Left lobe of liver (tissue), 2 donors: ENCODE measurements at places on chromosomes 3 and 15.

DNA sequence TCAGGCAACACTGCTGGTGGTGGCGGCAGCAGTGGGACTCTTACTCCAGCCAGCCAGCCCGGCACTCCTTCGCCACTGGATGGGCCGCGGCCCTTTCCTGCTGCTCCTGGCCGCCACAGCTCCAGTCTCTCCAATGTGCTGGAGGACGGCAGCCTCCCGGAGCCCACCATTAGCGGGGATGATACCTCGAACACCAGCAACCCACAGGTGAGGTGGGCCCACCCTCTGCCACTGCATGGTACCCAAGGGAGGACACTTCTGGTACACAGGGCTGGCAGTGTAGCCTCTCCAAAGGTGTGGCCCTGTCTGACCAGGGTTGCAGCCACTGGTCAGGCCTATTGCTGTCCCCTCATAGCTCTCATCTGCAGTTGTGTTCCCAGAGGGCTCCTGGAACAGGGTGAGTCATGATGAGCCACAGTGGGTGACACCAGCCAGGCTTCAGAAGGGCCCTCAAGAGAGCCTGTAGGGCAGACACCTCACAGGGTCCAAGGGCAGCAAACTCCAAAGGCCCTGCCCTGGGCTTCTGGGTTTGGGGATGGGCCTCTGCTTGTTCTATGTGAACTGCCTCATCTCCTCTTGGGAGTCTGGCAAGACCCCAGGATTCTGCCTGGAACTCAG, 20.8 kb downstream of the NBEAL2 start:
- DNase-seq, result no peak

- DNase-seq, result no peak
Observed at GRCh38 chr3:143276592-143276991, 157.0 kb downstream of the CHST2 start.

DNA sequence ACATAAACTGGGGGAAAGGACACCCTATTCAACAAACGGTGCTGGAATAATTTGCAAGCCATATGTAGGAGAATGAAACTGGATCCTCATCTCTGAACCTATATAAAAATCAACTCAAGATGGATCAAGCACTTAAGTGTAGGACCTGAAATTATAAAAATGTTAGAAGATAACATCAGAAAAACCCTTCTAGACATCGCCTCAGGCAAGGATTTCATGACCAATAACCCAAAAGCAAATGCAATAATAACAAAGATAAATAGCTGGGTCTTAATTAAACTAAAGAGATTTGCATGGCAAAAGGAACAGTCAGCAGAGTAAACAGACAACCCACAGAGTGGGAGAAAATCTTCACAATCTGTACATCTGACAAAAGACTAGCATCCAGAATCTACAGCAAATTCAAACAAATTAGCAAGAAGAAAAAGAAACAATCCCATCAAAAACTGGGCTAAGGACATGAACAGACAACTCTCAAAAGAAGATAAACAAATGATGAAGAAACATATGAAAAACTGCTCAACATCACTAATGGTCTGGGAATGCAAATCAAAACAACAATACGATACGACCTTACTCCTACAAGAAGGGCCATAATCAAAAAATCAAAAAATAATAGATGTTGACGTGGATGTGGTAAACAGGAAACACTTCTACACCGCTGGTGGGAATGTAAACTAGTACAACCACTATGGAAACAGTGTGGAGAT, 408.7 kb downstream of the CNTN6 start:
- no peak for DNase-seq

DNA sequence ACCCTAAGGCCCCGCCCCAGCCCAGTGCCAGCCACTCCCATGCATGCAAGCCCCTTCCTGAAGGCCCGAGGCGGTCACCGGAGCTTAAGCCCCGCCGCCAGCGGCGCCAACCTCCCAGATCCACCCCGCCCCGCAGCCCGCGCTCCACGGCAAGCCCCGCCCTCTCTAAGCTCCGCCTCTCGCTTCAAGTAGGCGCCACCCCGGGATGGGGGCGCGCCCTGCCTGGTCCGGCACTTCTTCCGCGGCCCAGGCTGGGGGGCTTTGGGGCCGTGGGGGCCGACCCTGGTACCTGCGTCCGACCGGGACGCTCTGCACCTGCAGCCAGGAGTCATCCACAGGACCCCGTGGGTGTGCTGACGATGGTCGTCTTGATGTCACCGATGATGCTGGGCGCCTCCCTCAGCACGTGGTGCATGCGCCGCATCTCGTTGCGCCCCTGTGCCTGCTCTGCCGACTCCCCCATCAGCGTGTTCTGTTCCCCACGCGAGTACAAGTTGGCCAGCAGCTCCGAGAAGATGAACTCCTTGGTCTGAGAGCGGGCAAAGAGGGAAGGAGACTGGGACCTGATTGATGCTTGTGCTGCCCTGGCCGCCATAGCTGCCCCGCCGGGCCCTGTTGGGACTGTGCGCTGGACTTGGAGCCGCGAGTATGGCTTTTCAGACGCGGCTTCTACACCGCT, 26.1 kb upstream of the CSPG4 start:
- DNase-seq, result peak; percentile 95

- DNase-seq, result no peak
Observed at GRCh38 chr15:38854506-38854905, 289.9 kb upstream of the RASGRP1 start.

GRCh38 chr15:101162701-101163483, 89.0 kb downstream of the CHSY1 start:
- no peak for DNase-seq

DNA sequence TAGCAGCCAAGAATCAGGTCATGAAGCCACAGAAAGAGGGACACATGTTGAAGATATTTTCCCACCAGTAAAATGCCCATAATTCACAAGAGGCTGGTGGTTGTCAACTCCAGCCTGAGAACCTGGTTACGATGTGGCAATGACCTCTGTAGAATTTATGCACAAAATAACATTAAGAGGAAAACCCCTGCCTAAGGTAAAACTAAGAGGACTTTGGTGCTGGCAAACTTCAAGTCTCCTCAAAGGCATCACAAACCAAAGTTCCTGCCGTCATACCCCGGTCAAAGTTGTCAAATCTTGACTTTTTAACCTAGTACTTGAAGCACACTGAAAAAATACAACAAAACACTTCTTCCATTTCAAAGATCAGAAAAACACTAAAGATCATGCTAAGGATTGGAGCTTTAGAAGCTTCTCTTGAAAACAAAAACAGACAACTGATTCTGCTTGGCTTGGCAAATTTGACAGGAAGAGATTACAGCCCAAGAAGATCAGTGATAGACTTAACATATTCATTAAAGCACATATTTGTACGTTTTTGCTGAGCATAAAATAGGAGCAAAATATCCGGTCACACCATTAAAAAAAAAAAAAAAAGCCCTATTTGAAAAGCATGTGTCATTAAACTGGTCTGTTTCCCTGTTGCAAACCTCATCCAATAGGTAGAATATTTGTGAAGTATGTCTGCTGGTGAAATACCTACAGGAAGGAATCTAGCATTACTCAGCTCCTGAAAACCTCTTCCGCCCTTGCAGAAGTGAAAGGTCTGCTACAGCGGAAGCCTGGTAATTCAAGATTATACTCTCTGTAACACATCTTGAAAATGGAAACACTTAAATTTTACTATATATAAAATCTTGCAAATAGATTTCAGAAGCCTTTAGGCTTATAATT, 22.8 kb downstream of the EIF4E3 start:
- no peak for DNase-seq

GRCh38 chr15:31083370-31083780, 18.1 kb downstream of the TRPM1 start:
- no peak for DNase-seq

DNA sequence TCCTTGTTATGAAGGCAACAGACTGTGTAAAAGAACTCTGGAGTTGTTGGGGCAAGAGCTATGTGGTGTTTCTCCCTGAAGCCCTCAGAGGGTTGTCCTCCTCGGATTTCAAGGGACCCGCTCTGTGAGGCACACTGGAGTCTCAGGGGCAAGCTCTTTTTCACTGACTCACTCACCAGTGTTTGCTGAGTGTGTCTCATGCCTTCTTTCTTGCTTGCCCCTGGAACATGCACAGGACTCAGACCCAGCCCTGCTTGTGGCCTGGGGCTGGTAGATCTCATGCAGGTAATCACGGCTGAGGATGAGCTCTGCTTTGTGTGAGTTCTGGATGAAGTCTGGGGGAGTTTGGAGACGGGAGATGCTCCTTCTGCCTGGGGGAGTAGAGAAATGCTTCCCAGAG, 93.7 kb downstream of the CACNA1D start:
- no peak for DNase-seq

DNA sequence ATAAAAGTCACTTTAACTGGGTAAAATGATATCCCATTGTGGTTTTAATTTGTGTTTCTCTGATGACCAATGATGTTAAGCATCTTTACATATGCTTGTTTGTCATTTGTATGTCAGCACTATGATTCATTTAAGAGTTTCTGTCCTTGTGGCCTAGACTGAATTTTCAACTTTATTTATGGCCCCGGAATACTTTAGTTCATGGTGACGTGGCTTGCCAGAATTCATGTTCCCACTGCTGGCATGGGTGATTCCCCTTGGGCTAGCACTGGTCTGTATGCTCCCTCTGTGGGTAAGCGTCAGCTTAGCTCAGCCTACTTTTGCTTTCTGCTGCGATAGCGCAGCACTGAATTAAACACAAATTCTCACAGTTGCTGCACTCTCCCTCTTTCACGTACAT, 436.3 kb upstream of the SGO1 start:
- no peak for DNase-seq

DNA sequence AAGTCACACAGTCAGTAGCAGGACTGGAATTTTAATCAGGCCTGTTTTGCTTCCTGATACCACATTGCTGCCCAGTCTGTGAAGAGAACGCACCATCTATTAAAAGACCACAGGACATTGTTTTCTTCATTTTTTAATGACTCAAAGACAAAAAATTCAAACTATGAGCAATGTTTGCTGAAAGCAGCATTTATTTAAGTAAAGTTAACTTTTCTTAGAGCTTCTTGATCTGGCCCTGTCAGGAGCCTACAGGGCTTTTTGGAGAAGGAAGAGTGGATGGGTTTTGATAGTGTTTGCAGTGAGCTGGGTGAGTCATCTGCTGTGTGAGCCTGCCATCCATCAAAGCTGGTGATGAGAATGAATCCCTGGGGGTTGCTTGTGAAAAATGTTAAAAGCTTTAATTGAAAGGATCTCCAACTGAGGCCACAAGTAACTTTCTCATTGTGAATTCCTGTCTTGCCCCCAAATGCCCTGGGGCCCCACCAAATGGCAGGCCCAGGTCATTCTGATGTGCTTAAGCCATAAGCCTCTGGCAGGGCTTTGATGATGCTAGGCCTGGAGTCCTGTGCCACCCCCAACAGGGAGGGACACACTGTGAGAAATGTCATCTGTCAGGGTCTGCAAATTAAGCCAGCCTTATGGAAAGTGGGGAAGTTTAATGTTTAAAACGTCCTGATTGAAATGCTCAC, 136.2 kb upstream of the PFN2 start:
- DNase-seq, result no peak

- DNase-seq, result no peak
Observed at GRCh38 chr3:99863002-99863401, 45.3 kb downstream of the CMSS1 start.

- DNase-seq, result no peak
Observed at GRCh38 chr3:138381413-138381901, 33.1 kb downstream of the MRAS start.

DNA sequence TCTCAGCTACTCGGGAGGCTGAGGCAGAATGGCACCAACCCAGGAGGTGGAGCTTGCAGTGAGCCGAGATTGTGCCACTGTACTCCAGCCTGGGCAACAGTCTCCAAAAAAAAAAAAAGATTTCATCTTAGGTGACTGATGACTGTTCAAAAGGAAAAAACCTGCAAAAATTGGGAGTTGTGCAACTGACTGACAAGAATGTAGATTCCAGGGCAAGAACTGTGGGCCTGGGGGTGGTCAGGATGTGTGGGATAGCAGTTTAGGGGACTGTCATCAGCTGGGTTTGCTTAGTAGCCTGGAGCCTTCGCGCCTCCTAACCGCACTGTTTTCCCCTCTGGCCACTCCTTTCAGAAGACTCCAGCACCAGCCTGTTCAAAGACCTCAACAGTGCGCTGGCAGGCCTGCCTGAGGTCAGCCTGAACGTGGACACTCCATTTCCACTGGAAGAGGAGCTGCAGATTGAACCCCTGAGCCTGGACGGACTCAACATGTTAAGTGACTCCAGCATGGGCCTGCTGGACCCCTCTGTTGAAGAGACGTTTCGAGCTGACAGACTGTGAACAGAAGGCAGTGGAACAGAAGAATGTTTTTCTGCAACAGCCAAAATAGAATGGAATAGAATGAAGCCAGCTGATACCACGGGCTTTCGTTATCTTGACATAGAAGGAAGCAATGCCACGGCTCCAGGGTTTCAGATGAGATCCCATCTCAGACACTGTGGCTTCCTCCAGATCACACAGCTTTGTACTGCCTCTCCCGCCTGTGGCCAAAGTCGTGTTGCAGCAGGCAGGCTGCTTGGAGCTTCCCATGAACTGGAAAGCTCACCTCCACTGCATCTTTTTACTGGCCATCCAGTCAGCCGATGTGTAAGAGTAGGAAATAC, 75.3 kb upstream of the BLM start:
- DNase-seq, result no peak

DNA sequence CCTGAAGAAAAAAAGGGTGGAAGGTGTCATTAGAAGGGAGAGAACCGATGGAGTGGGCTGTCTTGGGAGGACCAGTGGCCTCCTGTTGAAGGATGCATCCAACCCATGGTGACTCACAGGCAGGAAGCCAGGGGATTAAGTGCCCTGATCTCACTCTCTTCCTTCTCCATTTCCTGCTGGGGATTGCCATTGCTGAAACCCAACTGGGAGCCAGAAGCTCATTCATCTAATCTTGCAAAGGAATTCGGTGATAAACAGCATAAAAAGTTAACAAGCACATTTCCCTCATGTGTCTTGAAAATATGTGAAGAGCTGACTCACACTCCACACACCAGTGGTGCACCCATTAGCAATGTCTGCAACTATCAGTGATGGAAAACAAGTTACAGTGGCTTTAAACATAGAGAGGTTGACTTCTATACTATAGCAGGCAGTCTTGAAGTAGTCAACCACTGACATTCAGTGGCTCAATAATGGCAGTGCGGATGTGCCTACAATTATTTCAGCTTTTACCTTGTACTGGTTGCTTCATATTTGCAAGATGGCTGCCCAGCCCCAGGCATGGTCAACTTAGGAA, 12.8 kb upstream of the CSRNP1 start:
- DNase-seq, result no peak

- no peak for DNase-seq
Observed at GRCh38 chr3:102661707-102662497, 227.1 kb downstream of the ZPLD1 start.

DNA sequence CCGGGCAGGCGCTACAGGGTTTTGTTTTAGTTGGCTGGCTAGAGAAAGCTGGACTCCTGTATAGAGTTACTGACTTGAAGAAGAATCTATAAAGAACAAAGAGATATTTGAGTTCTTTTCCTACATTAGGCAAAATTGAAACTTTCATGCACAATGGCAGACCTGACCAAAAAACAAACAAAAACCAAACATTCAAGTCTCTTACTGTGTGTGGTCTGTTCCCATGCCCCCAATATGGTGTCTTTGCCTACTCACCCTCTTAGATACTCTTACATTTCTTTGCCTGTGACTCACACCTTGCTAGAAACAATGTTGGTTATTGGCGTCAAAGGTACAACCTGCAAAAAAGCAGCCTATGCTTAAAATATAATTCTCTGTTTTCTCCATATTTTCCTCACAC, 109.5 kb upstream of the TMC3 start:
- no peak for DNase-seq
